Stimulated activated CD8-positive, alpha-beta memory T cell treated with anti-CD3 and anti-CD28 coated beads, Interleukin-12 subunit alpha, Interleukin-12 subunit beta, amount 100 ng/mL, for 4 hours (primary cell): ENCODE measurements at places on chromosomes 3 and 15.

GRCh38 chr3:140347151-140347550 is 330.7 kb upstream of the TRIM42 start:
- DNase-seq = no peak

- DNase-seq = no peak
Measured at GRCh38 chr3:14920536-14920935, 26.8 kb upstream of the NR2C2 start.

GRCh38 chr3:42257007-42257406 is 9.0 kb downstream of the CCK start:
- DNase-seq = no peak

- no peak for DNase-seq
Measured at GRCh38 chr15:79310612-79310984, 314 bp upstream of the TMED3 start.

- no peak for DNase-seq
Measured at GRCh38 chr3:88041005-88041404, 17.8 kb downstream of the CGGBP1 start.

- DNase-seq = no peak
Measured at GRCh38 chr3:10226293-10226692, 22.0 kb upstream of the TATDN2 start.

DNA sequence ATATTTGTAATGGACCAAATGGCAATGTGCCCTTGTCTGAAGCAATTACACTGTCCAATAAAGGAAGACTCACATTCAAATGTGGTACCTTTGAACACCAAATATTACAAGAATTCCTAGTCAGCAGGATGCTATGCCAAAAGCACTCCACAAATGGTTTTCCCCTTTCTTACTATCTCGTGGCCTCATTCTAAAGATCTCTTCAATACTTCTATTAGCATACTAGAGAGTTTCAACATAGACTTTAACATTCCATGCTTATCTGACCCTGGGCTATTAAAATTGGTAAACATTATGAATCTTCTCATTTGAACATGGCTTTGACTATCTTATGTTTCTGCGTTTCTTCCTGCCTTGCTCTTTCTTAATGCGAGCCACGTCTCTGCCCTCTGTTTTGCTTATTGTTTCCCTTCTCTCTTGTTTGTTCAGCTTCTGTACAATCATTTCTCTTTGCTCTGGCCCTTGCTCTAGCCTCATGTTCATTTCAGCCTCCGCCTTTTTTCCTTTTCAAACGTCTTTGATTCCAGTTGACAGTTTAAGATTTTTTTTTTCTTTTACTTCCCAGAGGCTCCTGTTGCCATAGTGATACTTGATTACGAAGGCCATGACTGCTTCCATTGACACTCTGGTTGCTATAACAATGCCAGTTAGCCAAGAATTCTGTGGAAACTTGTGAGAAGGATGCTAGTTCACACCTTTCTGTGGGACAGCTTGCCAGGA is 49.5 kb upstream of the SLC9A9 start:
- DNase-seq = no peak

GRCh38 chr3:112781599-112781998 is 65.1 kb downstream of the CD200R1L start:
- DNase-seq = no peak

GRCh38 chr3:128123156-128123537 is 465 bp downstream of the RUVBL1 start:
- no peak for DNase-seq

GRCh38 chr3:28206479-28206878 is 34.9 kb upstream of the CMC1 start:
- no peak for DNase-seq

GRCh38 chr15:89880727-89881126 is 13.1 kb downstream of the AP3S2 start:
- DNase-seq = no peak

DNA sequence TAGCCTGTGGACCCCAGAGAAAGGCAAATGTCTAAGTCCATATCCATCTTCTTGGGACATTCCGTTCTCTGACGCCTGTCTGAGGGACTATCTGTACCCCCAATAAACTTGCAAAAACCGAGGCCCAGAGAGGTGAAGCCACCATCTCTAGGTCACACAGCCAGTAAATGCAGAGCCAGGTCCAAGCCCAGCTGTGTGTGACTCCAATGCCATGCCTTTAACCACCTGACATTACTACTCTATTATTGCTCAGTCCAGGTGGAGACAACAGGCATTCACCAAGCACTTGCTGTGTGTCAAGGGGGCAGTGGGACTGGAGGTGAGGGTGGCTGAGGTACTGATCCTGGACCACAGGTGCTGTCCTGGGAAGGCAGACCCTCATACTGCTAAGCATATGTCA is 25.4 kb downstream of the CYP8B1 start:
- no peak for DNase-seq

DNA sequence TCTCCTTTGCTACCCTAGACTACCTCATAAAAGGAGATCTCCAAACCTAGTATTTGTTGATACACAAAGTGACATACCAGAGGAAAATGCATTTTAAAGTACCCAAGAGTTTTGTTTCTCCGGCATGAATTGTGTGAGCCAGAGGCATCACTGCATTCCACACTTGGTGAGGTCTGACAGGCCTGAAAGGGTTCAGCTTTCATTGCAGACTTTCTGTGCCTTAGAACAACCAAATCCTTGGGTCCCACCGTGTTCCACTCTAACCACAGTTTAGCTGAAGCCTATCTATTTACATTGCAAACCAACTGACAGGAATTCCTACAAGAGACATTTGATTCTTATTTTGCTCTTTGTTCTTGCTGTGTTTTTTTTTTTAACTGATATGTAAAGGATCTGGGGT is 21.0 kb upstream of the EID1 start:
- DNase-seq = no peak

- no peak for DNase-seq
Measured at GRCh38 chr3:126472277-126473006, 3.2 kb downstream of the ZXDC start.

GRCh38 chr3:197260491-197261163 is 37.8 kb downstream of the DLG1 start:
- DNase-seq = no peak

GRCh38 chr3:62293051-62293780 is 80.1 kb downstream of the FEZF2 start:
- DNase-seq = no peak

GRCh38 chr15:63763476-63764123 is 70.1 kb downstream of the HERC1 start:
- DNase-seq = no peak

DNA sequence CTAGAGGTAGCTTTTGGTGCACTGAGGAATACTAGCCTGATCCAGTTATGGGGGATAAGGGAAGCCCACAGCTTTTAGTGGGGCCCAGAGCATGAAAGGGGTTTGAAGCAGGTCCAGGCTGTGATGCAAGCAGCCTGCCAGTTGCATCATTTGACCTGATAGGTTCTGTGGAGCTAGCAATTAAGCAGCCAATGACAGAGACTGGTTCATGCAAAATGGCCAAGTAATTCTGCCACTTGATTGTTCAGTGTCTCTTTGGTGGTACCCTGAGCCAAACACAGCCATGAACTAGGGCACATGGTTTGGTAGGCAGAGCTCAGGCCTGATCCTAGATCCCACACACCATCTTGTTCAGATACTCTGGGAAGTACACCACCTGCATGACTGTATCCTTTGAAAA is 91.0 kb upstream of the PRR23C start:
- DNase-seq = no peak

GRCh38 chr3:138408751-138409570 is 25.5 kb upstream of the ESYT3 start:
- DNase-seq = no peak

- DNase-seq = no peak
Measured at GRCh38 chr3:187041362-187042307, 97.7 kb downstream of the RPL39L start.

- DNase-seq = no peak
Measured at GRCh38 chr15:81080996-81081395, 53.1 kb upstream of the CFAP161 start.

DNA sequence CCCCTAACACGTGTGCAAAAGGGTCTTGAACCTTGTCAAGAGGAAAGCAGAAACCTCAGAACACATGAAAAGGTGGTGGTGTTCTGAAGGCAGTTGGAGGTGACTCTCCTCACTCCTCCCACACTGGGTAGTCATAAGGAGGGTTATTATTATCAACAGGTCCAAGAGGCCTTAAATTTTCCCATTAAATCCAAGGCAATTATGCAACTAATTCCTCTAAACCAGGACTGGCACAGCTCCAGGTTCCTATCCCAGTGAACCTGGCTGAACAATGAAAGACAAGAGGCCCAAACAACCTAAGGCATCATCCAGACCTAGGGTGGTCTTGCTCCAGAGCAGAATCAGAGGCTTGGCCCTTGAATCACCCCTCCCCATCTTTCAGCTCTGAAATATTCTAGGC is 15.0 kb downstream of the MYLK start:
- no peak for DNase-seq

GRCh38 chr15:59251001-59251845 is 44.6 kb downstream of the LDHAL6B start:
- DNase-seq = no peak

- no peak for DNase-seq
Measured at GRCh38 chr3:126807795-126808194, 103.8 kb downstream of the CHCHD6 start.

- no peak for DNase-seq
Measured at GRCh38 chr3:117893638-117894037, 1141.0 kb downstream of the IGSF11 start.

GRCh38 chr3:112013058-112013783 is 14.5 kb downstream of the TAGLN3 start:
- peak; percentile 25 for DNase-seq

- no peak for DNase-seq
Measured at GRCh38 chr15:71162309-71162708, 47.0 kb downstream of the THSD4 start.

- DNase-seq = no peak
Measured at GRCh38 chr3:133487920-133488540, 85.5 kb upstream of the CDV3 start.

DNA sequence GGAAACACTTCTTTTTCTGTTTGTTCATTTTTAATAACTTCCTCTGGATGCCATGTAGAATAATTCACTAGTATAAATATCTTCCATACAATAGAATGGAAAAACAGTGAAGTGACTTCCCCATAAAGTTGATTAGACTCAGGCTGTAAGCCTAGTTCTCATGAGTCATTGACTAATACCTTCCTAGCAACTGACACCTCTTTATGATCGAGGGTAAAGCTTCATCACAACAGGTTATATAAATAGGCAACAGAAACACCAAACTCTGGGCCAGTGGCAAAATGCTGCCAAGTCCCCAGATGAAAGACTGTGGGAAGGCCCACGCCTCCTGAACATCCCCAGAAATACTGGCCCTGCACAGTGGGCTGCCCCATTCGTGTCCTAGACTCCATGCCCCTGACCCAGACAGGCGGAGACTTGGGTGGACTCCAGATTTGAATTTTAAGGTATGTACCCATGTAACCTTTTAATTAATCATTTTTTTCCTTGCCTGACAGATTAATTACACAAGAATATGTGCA is 71.3 kb upstream of the TBC1D23 start:
- no peak for DNase-seq

DNA sequence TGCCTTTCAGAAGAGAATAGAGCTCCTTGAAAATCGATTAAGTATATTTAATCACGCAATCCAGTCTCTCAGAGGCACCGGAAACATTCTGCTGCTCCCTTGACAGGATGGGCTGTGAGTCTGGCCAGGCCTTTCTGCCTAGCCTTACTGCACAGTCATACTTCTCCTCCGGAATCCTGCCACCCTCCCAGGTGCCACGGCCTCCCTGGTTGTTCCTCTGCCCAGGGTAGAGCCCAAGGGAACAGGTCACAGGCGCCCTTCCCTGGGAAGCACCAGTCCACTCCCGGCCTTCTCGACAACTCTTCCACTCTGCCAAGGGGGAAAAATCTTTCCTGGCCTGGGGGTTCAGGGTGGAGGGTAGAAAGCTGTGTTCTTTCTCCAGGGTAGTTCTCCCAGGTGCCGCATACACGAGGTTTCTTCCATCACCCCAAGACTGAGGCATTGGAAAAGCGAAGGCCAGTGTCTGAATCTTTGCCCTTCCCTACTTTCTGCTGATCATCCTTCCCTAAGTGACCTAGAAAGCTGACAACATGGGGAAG is 17.4 kb upstream of the SYNM start:
- no peak for DNase-seq

GRCh38 chr3:20235796-20236195 is 49.8 kb upstream of the SGO1 start:
- DNase-seq = no peak

GRCh38 chr3:102394517-102394916 is 40.3 kb upstream of the ZPLD1 start:
- no peak for DNase-seq

DNA sequence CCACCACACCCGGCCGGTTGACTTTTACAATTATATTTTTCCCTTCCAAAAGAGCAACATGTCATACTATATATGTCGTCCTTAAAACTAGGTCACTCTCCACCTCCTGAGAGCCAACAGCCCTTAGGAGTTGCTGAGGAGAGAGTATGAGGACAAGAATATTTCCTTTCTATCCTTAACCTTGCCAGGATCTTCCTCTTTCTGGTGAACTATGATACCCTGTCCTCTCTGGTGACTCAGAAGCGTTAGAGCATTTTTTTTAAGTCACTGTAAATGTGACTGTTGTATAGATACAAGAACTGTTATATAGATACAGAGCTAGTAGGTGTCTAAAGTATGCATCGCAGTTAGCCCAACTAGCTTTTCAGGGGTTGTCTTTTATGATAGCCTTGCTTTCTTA is 33.7 kb upstream of the MTHFS start:
- DNase-seq = no peak

- no peak for DNase-seq
Measured at GRCh38 chr3:71376503-71376902, 207.0 kb downstream of the FOXP1 start.

GRCh38 chr3:57706462-57706861 is 13.6 kb upstream of the DENND6A start:
- no peak for DNase-seq

DNA sequence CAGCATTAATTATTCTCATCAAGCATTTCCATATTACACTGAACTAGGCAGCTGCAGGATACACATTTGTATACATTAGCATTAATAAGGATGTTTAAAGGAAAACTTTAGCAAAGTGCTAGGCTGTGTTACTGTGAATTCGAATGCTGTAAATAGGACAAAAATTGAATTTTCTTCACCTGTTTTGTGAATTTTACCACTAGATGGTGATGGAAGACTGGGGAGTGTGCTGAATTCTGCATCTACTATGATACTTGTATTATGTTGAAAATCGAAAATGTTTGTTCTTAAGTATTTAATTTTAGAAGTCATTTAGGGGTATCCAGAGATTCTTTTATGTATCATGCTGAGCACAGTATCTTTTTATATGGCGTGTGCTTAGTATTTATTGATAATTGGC is 12.3 kb upstream of the P2RY14 start:
- DNase-seq = no peak

- DNase-seq = no peak
Measured at GRCh38 chr15:40238532-40239403, at the start of gene PAK6. Gene PAK6, plus strand, starts transcription at chr15:40239063. Its CDS starts 25,723 bp downstream, at chr15:40264786.

- DNase-seq = no peak
Measured at GRCh38 chr15:90306560-90306959, 41.1 kb downstream of the NGRN start.
